ENCODE measurements at places on chromosomes 6 and 20. TPM values are rescaled to one million over a fixed set of nuclear protein-coding genes. Genes with fewer than 3 reads are reported as not detected.

Gene VNN1
- not detected for total RNA-seq

Gene NR2E1
- total RNA-seq: not detected

Gene FAM8A1
- 11.8 TPM for total RNA-seq

Gene CPNE5
- 89.8 TPM for total RNA-seq

Gene MCHR2
- total RNA-seq: not detected

Gene SCP2D1
- not detected for total RNA-seq

Gene TAAR8
- not detected for total RNA-seq

- no peak for DNase-seq
These were observed 24.6 kb downstream of the KDM1B start for GRCh38 chr6:18179770-18180356.

Gene KAT14
- 18.8 TPM for total RNA-seq

Gene ARMC2
- 8.9 TPM for total RNA-seq

DNA sequence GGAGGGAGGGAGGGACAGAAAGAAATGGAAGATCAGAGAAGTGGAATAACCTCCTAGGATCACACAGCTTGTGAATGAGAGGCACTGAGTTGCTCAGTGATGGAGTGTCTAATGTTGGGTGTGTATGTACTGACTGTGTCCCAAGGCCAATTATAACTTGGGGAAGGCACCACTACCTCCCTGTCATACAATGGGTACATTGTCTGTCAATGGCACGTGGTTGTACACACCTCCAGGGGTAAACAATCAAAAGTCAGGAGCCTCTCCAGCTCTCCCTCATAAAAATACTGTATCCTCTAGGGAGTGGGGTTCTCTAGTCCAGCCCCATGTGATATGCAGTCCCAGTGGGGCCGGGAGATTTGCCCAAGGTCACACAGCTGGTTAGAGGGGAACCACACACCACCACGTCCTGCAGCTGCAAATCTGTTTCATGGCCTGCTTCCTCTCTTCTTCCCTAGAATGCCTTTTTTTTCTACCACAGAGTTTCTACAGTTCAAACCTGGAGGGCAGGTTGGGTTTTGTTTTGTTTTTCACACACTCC lies 112.5 kb downstream of the SNX5 start:
- peak; percentile 93 for DNase-seq

Gene RPP21
- 50.4 TPM for total RNA-seq

Gene SMIM13
- 19.0 TPM for total RNA-seq

- no peak for DNase-seq
These were observed 25.3 kb downstream of the NOL4L start for GRCh38 chr20:32559753-32560380.

GRCh38 chr20:8568075-8568474 lies 436.0 kb downstream of the PLCB1 start:
- no peak for DNase-seq

- no peak for DNase-seq
These were observed 1.4 kb downstream of the NNAT start for GRCh38 chr20:37522260-37523011.

DNA sequence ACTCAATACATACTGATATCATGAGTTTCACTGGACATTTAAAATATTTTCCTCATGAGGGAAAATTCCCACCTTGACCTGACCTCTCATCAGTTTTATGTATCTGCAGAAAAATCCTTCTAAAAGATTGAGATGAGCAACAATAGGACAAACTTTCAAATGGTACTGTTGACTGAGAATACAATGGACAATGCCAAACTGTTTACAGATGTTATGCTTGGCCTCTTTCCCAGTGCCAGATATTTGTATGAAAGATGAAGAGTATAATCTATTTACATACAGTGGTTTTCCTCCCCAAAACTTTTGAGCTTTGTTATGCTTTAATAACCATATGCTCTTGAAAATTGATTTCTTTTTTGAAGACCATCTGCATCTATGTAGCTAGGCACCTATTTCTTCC lies 245.1 kb upstream of the RSPO3 start:
- DNase-seq: no peak

Gene KCNK5
- not detected for total RNA-seq

DNA sequence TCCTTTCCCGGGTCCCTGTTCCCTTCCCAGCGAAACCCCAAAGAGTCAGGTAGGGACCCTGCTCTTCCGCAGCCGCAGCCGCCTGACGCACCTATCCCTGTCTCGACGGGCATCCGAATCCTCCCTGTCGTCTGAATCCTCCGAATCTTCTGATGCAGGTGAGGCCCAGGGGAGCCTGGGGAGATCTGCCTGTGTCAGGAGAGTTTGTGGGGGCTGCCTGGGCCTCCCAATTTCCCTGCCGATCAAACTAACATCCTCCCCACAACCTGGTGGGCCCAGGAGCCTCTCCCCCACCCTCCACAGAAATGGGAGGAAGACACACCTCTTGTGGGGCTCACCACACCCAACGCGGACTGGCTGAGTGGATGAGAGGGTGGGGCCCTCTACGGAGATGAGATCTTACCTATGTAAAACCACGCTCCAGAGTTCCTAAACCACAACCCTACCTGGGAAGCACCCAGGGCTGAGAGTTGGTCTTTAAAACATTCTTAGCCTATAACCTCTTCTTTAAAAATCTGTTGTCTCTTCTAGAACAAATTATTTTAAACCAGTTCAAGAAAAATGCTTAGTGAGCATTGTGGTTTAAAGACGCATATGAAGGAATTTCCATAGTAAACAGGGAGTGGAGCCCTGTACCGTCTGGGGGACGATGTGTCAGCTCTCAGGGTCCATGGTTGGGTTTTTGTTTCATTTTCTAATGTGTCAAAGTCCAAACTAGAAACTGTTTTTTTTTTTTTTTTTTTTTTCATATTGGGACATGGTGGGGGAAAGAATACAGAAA lies 1.7 kb downstream of the CDC25B start:
- peak; percentile 65 for DNase-seq

DNA sequence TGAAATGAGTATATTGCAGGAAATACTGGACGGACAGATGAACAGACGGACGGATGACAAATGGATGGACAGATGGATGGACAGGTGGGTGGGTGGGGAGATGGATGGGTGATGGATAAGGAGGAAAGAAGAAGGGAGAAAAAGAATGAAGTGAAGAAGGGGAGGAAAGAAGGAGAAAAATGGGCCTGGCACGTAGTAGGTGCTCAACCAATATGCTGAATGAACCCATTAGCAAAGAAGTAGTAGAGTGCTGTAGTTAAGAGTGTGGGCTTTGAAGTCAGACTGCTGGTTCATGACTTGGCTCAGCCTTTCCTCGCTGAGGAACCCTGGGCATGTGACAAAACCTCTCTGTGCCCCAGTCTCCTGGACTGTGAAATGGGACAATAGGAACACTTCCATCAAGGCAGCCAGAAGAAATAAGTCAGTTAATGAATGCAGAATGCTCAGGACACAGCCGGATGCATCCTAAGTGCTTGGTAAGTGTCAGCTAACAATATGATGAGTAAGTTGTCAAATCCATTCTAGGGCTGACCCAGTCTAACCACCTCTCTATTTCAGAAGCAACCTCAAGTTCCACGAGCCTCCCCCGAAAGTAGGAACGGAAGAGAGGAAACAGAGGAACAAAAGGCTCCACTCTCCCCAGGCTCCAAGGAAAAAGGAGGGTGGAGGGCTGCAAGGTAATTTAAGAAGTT lies 37.9 kb downstream of the PREX1 start:
- DNase-seq: no peak
